ENCODE measurements at places on chromosomes 7 and 10.

DNA sequence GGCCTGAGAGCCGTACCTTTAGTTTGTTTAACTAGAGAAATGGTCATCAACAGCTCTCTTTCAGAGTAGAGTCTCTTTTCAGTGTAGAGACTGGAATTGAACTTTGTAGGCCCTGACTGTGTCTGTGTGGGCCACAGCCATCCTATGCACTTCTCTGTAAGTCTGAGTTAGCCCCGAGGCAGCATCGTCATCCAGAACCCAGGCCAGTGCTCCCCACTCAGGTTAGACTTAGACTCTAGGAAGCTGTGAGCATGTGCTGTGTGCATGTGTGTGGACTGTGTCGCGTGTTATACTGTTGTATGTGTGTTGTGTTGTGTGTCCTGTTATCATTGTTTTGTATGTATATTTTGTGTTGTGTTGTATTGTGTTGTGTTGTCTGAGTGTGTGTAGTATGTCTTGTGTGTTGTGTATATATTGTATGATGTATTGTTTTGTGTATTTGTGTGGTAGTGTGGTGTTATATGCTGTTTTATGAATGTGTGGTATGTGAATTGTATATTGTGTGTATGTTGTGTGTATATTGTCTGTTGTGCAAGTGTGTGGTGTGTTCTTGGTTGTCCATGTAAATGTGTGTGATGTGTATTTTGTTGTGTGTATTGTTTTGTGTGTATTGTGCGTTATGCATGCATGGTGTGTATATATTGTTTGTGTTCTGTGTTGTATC lies 18.1 kb upstream of the NCAPG2 start:
- DNase-seq = no peak

GRCh38 chr7:74214816-74215630 lies 5.2 kb downstream of the LAT2 start:
- no peak for DNase-seq

DNA sequence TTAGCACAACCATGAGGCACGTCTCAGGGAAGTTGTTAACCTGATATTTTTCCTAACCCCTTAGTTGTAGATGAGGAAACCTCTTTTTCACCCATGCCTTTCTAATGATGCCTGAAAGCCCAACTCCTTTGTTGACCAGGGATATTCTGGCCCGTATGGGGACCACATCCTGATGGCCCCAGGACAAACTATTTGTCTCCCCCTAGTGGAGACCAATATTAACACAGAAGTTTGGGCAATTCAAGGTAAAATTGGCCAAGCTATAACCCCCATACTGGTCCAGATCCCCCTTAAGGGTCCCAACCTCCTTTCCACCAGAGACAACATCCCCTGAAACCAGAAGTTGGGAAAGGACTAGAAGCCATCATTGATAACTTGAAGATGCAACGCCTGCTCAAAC lies 893.3 kb downstream of the SORCS1 start:
- no peak for DNase-seq

DNA sequence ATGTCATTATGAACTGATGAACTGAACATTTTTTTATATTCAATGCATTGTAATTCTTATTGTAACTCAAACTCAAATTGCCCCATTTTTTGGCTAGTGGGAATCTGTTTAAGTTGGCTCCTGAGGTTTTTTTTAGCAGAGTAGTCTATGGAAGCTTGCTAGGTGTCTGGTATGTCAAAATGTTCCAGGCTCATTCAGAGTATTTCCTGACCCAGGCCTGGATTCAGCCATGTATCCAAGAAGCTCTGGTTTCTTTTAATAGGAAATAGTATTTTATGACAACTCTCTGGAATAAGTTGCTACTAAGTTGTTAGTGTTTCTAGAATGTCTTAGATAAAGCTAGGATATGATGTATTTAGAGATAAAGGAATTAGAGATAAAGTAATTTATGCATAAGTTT lies 288.0 kb downstream of the ARL4A start:
- DNase-seq = no peak

DNA sequence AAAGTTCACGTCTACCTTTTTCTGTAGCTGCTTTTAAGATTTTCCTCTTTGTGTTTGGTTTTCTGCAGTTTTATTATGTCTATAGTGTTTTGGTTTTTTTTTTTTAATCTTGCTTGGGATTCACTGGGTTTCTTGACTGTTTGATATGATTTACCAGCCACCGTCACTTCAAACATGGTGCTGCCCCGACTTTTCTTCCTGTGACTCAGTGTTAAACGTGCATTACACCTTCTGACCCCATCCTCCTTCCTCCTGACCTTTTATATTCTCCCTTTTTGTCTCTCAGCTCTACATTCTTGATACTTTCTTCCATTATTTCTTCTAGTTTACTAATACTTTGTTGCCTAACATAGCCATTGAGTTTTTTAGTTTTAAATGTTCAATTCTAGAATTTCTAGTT lies 61.5 kb downstream of the GNA12 start:
- no peak for DNase-seq

GRCh38 chr7:75808106-75808505 lies 5.5 kb downstream of the CCL24 start:
- DNase-seq = no peak

DNA sequence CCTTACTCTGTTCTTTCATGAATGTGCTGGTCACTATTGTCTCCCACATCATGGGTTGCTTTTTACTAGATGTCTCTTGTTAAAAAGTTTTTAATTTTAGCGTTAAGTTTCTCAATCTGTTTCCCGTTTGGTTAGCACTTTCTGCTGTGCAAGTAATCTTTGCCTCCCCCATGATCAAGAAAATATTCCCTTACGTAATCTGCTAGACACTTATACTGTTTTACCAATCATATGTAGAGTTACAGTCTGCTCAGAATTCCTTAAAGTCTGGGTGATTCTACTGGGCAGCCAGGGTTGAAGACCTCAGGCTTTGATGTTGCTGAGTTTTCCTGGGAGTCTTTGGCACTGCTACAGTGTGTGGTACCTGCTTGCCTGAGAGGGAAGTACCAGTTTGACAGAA lies 38.2 kb upstream of the RPA3 start:
- no peak for DNase-seq

DNA sequence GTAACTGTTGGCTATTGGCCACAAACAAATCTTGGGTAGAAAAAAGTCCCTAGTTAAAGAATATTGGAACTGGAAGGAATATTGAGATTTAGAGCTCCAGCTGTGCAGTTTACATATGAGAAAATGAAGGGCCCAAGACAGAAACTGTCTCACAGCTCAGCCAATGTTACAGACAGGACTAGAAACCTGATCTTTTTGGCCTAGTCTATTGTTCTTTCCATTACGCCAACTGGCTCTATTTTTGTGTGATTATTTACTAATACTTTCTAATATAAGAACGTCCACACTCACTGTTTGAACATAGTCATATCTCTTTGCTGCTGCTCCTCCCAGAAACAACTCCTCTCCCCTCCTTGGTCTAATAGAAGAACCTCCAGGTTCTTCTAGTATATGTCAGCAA lies 1.2 kb downstream of the WEE2 start:
- no peak for DNase-seq

GRCh38 chr7:5367661-5368060 lies 56.0 kb downstream of the TNRC18 start:
- DNase-seq = no peak

GRCh38 chr7:127080576-127080975 lies 172.2 kb downstream of the GRM8 start:
- no peak for DNase-seq

- DNase-seq = no peak
Measured at GRCh38 chr10:49615213-49615612, 1.4 kb downstream of the CHAT start.

DNA sequence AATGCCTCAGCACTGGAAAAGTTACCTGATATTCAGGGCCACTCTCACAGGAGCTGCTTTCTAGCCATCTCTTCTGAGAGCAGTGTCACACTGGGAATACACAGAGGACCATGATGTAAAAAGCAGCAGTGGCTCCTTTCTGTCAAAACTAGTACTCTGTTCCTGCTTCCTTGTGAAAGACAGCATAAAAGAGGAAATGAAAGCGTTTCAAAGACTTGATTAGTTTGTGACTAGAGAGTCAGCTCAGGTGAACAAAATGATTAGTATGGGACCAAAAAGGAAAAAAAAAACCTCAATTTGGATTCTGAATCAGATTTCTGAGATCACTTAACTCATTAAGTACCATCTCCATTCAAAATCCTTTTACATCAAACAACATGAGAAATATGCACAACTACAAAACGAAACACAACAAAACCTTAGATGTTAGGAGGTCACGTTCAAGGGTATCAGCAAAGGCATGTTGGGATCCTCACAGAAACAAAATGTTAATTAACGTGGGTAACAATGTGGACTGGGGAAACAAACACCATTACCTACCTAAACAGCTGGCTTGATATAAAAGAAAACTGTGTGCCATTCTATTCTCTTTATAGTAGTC lies 103.7 kb downstream of the MACC1 start:
- no peak for DNase-seq

- no peak for DNase-seq
Measured at GRCh38 chr7:69504733-69505420, 93.4 kb upstream of the AUTS2 start.

- no peak for DNase-seq
Measured at GRCh38 chr10:126314863-126315493, 73.3 kb downstream of the ADAM12 start.

- no peak for DNase-seq
Measured at GRCh38 chr10:13632440-13632839, 45.7 kb downstream of the PRPF18 start.

- DNase-seq = peak; percentile 6
Measured at GRCh38 chr7:17041324-17041723, 159.5 kb upstream of the AGR3 start.

DNA sequence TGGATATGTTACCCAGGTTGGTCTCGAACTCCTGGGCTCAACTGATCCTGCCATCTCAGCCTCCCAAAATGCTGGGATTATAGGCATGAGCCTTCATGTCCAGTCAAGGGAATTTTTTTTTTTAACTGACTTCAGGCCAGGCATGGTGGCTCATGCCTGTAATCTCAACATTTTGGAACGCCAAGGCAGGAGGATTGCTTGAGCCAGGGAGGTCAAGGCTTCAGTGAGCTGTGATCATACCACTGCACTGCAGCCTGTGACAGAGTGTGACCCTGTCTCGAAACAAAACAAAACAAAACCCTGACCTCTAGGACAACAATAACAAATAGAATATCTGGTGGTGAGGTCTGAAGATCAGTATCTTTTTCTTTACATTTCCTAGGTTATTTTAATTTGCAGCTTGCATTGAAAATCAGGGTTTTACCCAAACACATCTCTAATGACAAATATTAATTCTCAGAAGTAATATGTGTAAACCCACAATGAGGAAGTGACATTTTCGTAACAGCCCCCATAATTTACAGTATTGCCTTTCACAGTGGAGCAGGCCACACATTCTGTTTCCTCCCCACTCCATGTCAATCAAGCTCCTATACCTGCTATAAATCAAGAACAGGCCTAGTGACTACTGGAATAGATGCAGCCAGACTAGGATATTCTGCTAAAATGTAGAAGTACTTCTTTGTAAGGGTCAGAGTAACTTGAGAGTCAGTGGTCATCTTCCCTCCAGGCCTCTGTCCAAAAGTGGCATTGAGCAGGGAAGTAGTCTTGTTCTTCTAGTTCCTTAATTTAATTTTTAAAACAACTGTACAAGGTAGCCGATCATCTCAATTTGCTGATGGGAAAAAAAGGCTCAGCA lies 43.3 kb upstream of the ECHDC3 start:
- no peak for DNase-seq

GRCh38 chr7:40211276-40212003 lies 76.6 kb downstream of the SUGCT start:
- no peak for DNase-seq

GRCh38 chr7:105098863-105099515 lies 85.0 kb downstream of the KMT2E start:
- DNase-seq = no peak

- DNase-seq = no peak
Measured at GRCh38 chr7:25893436-25893835, 258.6 kb upstream of the NFE2L3 start.

GRCh38 chr10:19775296-19775695 lies 40.9 kb upstream of the PLXDC2 start:
- no peak for DNase-seq

GRCh38 chr10:122113945-122114747 lies 125.2 kb downstream of the TACC2 start:
- no peak for DNase-seq

- no peak for DNase-seq
Measured at GRCh38 chr10:49600046-49600445, 10.1 kb upstream of the SLC18A3 start.

GRCh38 chr10:111773950-111774349 lies 409.6 kb downstream of the GPAM start:
- no peak for DNase-seq

- no peak for DNase-seq
Measured at GRCh38 chr10:36051500-36051991, 409.4 kb upstream of the FZD8 start.

DNA sequence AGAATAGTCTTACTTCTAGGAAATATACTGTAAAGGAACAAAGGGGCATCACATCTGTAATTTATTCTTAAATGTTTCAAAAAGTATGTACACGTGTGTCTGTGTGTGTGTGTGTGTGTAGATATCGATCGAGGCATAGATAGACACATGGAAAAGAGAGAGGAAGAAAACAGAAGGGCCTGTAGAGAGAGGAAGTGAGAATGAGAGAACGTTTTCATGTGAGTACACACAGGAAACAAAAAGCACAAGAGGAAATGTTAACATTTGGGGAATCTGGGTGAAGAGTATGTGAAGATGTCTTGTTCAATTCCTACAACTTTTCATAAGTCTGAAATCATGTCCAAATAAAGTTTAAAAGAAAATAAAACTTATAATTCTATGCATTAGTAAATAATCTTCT lies 286.5 kb upstream of the SORCS1 start:
- DNase-seq = no peak

DNA sequence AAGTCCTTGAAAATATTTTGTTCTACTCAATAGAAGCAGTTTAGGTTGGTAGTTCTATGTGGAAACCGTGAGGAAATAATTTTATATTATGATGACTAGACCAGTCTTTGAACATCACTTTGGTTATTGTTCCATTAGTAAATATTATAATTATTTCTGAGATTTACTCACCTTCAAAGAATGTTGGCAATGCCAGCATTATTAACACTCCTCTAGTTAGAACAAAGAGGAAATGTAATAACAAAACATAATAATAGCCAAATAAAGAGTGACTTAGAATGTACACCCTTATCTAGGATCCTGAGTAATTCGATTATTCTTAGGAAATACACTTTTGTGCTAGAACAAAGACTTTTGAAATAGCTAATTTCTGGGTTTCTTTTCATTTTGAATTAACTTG lies 121.1 kb downstream of the CFTR start:
- no peak for DNase-seq

DNA sequence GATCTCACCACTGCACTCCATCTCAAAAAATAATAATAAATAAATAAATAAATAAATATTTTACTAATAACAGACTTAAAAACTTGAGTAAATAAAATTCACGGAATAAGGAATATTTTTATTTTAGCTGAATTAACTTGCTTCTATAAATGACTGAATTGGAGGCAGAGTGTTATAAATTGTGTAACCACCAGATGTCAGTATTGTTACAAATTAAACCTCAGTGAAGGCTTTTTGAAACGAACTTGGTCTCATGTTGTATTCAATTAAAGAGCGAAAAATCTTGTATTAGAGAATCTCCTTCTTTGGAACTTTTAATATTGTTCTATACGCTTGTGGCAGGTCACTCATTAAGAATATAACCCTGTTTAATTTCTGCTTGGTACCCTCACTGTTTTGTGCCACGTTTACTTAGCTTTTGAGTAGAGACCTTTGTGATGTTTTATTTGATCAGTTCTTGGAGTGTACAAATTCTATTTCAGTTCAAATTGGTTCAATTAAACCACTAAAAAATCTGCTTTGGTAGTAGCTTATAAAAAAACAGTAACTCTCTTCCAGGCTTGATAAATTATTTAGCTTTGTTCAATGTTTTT lies 45.6 kb upstream of the SCIN start:
- no peak for DNase-seq

All from CD8-positive, alpha-beta T cell (primary cell).